ENCODE measurements at places on chromosomes 6 and 20.

GRCh38 chr20:25079171-25079570, 2.8 kb downstream of the VSX1 start:
- no peak for DNase-seq

GRCh38 chr6:41071501-41071922, 644 bp downstream of the OARD1 start:
- DNase-seq = no peak

- no peak for DNase-seq
These were observed 23.7 kb downstream of the SNRPB start for GRCh38 chr20:2446845-2447244.

DNA sequence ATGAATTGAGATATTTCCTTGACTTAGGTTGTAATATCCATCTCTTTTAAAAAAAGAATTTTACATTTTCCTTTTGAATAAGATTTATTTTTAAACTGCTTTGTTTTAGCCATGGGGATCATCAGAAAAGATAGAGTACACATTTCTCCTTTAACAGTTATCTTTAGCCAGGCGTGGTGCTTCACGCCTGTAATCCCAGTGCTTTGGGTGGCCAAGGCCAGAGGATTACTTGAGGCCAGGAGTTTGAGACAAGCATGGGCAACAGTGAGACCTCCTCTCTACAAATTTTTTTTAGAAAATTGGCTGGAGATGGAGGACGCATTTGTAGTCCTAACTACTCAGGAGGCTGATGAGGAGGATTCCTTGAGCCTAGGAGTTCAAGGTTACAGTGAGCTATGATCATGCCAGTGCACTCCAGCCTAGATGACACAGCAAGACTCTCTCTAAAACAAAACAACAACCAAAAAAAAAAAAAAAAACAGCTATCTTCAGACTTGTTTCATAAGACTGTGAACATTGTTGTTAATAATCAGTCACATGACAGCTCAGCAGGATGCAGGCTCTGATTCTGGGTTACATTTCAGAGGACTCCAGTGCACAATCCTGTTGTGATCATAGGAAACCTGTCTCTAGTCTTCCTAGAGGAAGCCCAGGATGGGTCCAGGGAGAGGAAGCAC, 2.0 kb upstream of the SLC17A3 start:
- DNase-seq = no peak

GRCh38 chr6:40722091-40722490, 134.9 kb upstream of the LRFN2 start:
- no peak for DNase-seq

- no peak for DNase-seq
These were observed 338.9 kb downstream of the ESR1 start for GRCh38 chr6:152146385-152146784.

DNA sequence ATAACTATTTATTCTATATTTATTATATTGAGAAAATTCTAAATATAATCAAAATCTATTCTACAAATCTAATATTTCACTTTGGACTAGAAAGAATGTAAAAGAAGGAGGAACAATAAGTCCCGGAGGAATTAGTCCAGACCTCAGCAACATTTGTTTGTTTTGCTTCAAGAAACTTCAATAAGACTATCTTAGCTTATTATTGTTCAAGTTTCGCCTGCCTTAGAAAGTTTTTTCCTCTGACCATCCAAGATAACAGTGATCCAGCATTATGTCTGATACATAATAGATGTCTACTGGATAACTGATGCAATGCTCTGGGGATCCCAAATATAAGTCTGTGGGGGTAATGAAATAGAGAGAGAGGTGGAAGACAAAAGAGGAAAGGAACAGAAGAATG, 28.7 kb upstream of the NT5E start:
- DNase-seq = no peak

GRCh38 chr6:35893246-35893645, 27.7 kb downstream of the SRPK1 start:
- DNase-seq = no peak

DNA sequence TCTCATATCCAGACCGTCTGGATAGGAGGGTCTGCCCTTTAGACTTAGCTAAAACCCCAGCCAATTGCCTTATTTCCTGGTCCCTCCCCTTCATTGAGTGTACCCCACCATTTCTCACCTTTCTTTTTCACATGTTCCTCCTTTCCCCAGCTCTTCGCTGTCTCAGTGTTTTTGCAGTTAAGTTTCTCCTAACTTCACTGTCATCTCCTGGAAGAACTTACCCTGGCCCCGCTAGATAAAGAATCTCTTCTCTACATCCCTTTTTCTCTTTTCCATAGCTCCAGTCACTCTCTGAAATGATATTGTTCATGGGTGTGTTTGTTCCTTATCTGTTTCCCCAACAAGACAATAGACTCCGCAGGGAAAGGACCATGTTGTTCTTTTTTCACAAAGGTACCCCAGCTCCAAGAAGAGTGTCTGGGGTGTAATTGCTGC, 208.8 kb downstream of the TSHZ2 start:
- DNase-seq = no peak

- DNase-seq = no peak
These were observed 48.3 kb downstream of the ATXN1 start for GRCh38 chr6:16712931-16713484.

DNA sequence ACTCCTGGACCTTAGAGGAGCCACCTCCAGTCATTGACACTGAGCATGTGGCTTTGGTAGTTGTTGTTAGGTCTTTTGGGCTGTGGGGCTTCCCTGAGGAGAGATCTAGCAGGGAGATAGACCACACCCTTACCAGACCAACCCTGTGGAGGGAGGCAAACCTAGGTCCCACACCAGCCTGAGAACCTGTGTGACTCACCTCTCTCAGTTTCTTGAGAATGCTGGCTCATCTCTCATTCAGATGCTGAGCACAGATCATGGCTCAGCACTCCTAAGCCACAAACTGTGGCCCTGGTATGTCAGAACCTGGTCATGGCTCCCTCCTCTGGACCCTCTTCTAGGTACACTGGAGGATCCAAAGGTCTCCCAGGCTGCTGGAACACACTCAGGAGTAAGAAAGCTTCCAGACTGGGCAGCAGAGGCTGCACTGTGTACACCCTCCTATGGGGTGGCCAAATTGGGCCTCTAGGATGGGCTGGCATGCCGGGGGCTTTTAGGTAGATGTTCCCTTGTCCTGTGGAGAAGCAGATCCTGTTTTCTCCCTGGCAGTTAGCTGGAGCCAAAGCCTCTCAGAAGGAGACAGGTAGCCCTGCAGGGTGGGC, 1294.5 kb downstream of the KHDRBS2 start:
- no peak for DNase-seq

DNA sequence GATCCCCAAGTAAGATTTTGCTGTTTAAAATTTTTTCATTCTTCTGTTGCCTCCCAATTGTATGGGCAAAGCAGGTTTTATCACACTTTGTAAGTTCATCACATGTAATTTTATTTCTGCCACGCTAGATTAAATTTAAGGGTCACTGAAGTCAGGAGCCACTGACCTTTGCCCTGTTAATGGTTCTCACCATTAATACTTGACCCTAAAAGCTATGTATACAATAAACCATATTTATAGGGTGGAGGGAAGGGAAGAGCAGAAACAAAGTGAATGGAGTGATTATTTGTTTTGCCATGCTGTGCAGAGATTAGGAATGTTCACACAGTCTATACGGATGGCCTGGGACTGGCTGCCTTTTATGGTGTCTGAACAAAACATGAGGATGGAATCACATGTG, 186.7 kb downstream of the BMP2 start:
- DNase-seq = no peak

GRCh38 chr6:19571176-19571575, 266.0 kb upstream of the ID4 start:
- no peak for DNase-seq

- DNase-seq = no peak
These were observed 8.6 kb upstream of the IL22RA2 start for GRCh38 chr6:137181891-137182653.

- DNase-seq = no peak
These were observed 420.9 kb upstream of the FLRT3 start for GRCh38 chr20:14758356-14758755.

DNA sequence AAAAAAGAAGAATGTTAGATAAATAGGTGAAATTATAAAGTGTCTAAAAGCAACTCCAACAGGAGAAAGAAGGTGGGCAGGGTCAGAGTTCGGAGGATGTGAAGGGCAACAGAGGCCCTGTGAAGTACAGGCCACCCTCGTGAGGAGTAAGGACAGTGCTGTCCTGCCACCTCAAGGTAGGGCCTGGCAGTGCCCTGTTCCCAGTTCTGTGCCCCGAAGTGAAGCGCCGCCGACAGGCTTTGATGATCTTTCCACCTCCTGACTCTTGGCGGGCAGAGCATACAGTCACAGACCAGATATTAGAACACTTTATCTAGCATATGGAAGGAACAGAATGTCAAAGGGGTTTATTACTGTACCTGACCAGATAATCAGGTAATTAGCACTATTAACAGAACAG, 75.8 kb downstream of the GJA10 start:
- no peak for DNase-seq

DNA sequence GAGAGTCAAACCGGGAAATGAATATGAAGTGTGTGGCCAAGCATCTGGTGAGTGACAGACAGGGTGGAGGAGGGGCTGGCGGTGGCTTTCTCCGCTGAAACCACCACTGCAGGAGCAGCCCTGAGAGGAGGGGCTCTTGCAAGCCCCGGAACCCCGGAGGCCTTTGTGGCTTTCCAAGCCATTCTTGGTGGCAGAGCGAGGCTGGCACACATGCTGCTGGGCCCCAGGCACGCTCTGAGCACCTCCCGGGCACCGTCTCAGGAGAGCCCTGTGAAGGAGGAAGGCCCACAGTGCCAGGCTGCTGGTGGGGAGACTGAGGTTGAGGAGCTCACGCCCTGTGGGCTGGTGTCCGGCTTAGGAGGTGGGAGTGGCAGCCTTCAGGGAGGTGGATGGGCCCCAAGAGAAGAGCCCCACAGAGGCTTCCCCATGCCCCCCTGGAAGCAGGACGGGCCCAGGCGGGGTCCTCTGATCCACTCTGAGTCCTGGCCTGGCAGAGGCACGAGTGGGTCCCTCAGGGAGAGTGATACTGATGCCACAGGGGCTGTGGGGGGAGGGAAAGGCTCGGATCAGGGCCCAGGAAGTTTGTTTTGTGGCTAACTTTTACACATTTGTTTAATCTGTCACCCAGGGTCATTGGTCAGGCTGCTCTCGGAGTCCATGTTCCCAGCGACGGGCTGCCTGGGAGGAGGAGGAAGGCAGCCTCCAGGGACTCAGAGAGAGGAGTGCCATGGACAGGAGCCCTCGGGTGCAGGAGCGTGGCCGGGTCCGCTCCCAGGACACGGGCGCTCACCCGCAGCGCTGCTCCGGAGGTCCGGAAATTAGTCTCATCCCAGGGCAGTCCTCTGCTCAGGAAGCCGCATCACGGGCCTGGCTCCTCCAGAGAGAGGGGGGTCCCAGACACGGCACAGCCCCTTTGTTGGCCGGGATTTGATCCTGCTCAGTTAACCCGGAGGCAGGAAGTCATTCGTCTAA, 170.7 kb downstream of the ERMARD start:
- no peak for DNase-seq

DNA sequence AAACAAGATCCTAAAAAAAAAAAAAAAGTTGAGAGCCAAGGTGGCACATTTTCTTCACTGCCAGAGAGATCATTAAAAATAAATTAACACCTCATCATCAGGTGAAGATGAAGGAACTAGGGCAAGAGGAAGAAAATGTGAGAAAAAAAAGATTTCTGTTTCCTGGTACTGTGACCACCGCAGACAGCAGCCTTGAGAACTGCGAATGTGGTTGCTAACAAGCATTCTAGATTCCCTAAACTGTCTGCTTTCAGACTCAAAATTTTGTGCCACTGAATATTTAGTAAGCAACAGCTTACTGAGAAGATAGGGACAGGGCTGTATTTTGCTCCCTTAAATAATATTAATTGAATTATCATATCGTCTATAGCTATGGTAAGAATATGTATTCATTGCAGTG, 24.1 kb upstream of the MBOAT1 start:
- DNase-seq = no peak

- DNase-seq = no peak
These were observed 18.0 kb downstream of the C6orf52 start for GRCh38 chr6:10676403-10676802.

- DNase-seq = no peak
These were observed 77.6 kb downstream of the TRERF1 start for GRCh38 chr6:42374018-42374669.

DNA sequence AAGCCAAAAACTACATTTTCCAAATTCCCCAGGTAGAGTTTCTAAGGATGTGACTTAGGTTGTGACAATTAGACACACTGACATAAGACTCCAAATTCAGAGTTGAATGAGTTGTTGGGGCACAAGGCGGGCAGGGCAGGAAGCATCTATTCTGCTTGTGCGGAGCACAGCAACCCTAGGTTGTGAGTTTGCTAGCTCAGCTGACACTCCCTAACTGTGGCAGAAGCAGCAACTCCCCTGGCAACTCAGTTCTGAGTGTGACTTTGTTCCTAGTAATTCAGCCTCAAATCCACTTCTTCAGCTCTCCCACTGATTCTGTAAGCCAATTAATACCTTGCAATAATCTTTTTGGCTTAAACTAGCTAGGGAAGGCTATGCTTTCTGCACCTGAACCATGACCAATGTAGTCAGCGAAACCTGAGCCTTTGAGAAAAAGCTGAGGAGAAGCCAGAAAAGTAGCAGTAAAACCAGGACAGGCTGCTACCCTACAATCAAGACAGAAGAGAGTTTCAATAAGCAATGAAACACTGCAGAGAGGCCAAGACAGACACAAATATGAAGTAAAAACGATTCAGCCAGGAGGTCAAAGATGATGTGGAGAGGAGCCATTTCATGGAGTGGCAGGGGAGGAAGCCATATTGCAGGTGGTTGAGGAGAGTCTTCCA, 30.0 kb upstream of the PAQR8 start:
- no peak for DNase-seq

DNA sequence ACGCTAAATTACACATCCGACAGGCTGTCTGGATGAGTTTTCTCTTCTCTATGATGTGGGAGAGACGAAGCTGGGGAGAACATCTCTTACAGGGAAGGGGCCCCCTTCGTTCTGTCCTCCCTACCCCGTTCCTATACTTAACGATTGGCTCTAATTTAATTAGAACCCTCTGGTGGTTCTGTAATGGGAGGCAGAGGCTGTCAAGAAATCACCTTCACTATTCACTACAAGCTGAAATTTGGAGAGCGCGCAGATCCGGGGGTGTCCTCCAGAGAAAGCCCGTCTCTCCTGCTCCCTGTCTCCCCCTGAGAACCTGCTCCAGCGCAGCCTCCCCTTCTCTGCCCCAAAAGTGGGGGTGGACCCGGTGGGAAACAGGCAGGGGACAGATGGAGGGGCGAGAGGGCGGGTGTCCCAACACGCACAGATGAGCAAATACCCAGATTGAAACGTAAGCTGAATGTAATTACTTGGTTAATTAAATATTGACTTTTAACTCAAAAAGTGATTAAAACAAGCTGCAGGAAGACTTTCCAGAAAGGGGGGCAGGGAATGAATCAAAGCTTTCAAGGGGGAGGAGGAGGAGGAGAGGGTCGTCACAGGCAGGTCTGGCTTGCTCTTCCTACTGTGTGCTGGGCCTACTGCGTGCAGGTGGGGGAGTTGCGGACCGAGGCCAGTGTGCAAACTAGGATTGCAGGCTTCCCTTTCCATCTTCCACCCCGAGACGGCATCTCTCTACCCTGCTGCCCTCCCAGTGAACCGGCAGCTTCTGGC, 1.3 kb downstream of the SULF2 start:
- DNase-seq = no peak

DNA sequence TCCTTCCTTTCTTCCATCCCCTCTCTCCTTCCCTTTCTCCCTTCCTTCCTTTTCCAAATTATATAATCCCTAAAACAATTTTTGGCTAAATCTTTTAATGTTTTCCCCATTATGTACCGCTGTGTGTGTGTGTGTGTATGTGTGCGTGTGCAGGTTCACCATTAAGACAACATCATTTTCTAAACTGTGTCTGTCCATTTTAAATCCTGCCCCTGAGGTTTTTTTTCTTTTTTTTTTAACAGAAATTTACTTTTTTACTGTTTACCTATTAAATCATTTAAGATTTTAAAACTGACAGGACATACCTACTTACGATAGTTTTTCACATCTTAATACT, 366.3 kb upstream of the EPHA7 start:
- no peak for DNase-seq

Data from hindlimb muscle (tissue), 1 donor.